ENCODE measurements at places on chromosomes 13 and 19.

- DNase-seq = no peak
Observed at GRCh38 chr13:52938065-52938464, 89.6 kb upstream of the PCDH8 start.

DNA sequence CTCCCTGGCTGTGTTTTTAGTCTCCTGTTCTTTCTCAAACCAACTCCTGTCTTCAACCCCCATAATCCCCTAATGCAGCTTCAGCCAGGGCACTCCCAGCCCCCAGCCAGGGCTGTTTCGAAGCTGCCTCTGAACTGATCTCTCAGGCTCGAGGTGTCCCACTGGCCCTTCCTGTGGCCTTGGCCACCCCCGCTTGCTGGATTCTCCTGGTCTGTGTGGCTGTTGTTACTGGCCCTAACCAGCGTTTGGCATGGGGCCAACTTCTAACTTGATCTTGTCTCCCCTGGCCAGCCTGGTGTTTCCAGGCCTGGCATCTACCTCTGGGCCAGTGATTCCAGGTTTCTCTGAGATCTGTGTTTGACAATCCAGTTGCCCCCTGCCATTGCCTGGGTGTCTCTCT lies 11.0 kb downstream of the XAB2 start:
- DNase-seq = no peak

- DNase-seq = no peak
Observed at GRCh38 chr13:52118595-52118994, 10.3 kb downstream of the NEK5 start.

DNA sequence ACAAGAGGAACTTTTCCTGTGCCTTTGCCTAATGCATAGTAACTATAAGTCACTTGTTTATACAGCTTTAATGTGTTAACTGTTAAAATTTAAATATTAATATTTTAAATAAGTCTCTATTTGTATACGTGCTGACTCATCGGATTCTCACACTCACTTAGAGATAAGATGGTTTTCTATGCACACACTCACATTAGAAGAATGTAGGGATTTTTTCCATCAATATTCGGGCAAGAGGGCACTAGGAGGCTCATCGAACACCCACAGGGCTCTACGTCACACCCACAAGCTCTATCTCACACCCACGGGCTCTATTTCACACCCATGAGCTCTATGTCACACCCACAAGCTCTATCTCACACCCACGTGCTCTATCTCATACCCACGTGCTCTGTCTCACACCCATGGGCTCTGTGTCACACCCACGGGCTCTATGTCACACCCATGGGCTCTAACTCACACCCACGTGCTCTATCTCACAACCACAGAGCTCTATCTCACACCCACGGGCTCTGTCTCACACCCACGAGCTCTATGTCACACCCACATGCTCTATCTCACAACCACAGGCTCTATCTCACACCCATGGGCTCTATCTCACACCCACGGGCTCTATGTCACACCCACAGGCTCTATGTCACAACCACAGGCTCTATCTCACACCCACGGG lies 73.4 kb downstream of the COL4A2 start:
- DNase-seq = no peak

GRCh38 chr13:98686270-98686669 lies 66.2 kb downstream of the SLC15A1 start:
- no peak for DNase-seq

GRCh38 chr13:102280366-102280765 lies 121.5 kb downstream of the FGF14 start:
- DNase-seq = no peak
